Activated CD4-positive, alpha-beta T cell treated with anti-CD3 and anti-CD28 coated beads, Interleukin-2, amount 50 U/mL, for 48 hours (primary cell): ENCODE measurements at places on chromosomes 3 and 15.

DNA sequence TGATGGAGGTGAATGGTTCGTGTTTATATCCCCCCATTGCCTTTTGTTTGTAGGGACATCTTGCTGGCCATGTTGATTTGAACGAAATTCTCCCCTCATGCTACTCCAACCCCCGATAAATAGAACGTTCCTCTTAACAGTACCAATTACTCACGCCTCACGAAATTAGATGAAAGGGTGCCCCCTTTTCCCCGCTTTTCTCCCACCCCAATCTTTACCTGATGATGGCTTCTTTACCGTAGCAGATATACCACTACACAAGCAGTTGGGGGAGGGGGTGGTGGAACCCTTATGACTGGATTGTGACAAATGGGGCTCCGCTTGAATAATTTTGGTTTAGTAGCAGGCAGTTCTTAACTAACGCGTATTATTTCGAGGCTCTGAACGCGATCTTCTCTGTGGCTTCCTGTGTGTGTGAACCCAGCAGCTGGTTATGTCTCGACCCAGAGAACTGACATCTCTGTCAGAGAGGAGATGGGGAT is 1.1 kb downstream of the PIAS1 start:
- peak; percentile 79 for DNase-seq

- no peak for DNase-seq
These were observed 2.1 kb downstream of the IDH2 start for GRCh38 chr15:90099868-90100831.

DNA sequence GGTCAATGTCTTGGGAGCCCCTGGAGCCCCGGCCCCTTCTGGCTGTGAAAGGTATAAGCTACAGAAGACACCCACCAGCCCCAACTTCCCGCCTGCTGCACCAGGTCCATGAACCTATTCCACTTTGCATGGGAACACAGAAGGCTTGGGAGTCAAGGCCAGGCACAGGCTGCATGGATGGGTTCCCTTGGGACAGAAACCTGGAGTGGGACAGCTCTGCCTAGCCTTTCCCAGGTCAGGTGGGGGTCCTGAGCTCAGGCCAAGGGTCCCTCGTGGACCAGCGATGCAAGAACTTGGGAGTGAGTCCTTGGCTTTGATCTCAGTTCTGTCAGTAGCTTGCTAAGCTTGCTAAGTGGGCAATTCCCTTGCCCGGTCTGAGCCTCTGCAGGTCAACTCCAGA is 25.0 kb downstream of the TKT start:
- DNase-seq = no peak

DNA sequence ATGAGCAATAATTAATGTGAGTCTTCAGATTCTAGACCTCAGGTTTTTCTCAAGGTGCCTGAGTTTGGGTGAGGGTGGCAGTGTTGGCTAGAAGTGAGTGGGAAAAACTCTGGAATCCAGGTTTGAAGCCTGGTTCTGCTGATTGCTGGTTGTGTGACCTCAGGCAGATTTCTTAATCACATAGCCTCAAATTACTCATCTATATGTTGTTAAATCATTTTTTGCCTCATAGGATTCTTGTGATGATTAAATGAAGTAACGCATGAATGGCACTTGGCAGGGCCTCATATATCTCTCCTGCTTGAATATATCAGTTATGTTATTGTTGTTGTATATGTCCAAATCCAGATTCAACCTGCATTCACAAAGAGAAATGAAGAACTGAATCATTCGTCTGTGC is 60.5 kb downstream of the NR2F2 start:
- no peak for DNase-seq

- no peak for DNase-seq
These were observed 5.5 kb upstream of the ITIH3 start for GRCh38 chr3:52788890-52789745.

DNA sequence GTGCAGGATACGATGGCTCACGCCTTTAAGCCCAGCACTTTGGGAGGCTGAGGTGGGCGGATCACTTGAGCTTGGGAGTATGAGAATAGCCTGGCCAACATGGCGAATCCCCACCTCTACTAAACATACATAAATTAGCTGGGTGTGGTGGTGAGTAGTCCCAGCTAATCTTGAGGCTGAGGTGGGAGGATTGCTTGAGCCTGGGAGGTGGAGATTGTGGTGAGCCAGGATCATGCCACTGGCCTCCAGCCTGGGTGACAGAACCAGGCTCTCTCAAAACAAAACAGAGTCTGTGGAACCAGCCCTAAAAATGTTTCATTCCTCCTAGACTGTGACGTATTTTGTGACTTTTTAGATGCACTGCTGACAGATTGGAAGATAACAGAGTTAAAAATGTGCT is 34.3 kb upstream of the RAD51 start:
- DNase-seq = no peak

DNA sequence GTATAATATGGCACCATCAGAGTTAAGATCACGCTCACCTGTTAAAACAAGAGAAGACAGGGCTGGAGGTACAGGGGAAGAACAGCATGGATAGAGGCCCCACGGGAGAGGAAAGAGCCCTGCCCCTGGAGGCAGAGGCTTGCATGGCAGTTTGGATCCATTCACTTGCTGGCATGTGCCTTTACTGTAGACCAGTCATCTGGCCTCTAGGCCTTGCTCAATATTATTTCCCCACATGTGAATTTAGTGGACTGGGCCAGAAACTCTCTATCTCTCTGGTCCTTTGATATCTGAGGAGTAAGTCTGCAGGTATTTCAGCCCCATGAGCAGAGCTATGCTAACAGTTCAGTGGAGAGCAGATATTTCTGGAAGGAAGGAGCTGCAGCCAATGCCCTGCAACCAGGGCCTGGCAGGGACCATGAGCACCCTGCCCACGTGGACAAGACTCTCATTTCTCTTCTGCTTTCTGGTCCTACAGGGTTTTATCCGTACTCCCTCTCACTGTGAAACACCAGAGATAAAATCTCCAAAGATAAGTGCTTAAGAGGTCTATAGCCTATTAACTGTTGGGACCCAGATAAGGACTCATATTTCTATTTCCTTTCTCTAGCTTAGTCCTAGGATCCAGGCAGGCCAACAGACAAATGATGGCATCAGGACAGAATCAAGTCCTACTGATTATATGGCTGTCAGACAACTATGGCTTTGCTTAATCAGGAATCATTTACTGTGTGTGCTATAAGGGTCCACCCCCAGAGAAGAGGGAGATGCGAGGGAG is 65.0 kb downstream of the CLDN11 start:
- DNase-seq = no peak

- no peak for DNase-seq
These were observed 34.2 kb upstream of the GALNT15 start for GRCh38 chr3:16140116-16140893.

DNA sequence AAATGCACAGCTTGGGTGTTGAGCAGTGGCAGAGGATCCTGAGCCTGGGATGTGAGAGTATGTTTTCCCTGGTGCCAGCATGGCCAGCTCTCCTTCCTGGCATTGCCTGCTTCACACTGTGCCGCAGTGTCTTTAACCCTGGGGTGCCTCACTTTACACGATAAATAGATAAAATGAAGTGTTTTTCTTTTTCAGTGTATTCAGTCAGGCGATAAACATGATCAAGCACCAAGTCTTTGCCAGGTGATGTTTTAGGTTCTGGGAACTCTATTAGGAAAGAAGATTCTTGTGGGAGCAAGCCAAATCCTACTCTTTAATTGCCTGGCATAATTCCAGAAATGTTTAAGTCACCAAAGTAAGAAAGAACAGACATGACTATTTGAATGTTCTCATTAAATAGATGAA is 14.0 kb downstream of the ABHD6 start:
- DNase-seq = no peak

DNA sequence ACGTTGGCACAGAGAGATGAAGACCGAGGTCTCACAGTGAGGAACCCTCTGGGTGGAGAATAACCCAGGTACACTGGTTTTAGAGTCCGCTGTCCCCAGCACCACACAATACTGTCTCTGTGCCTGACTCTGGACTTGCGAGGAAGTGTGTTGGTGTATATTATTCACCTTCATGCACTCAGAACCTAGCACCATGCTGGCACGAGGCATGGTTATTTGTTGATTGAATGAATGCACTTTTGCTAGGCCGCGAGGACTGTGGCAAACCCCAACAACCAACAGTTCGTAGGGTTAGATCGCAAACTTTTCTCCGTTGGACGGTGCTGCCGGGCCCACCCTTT is 484 bp upstream of the C3orf52 start:
- no peak for DNase-seq

GRCh38 chr3:186998937-186999368 is 68.6 kb downstream of the ST6GAL1 start:
- no peak for DNase-seq

- no peak for DNase-seq
These were observed 81.4 kb downstream of the TM4SF4 start for GRCh38 chr3:149555927-149556326.

DNA sequence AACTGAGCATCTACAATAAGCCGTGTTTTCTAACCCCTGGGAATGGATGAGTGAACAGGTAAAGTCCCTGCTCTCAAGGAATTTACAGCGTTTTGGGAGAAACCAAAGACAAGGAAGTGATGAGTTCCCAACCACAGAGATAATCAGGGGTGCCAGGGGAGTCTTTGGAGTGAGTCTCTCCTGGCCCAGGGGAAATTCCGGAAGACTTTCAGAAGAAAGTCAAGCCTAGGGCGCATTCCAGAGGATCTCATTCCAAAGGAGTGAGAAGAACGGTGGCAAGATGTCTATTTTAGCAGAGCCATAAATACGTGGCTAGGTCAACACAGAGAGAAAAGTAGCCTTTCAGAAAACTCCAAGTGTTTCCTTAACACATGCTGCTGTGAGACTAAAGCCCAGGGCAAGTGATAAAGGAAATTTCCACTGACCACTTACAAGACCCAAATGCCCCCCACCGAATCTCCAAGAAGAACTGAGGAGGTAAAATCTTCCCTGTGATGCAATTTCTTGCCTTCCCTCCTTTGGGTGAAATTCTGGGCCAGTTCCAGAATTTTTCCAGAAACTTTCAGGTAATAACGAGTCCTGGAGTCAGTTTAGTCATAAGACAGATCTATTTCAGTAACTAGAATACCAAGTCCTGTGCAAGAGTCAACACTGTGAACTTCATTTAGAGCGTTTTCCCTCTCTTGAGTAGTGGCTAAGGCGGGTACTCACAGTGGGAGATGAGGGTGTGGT is 437.4 kb downstream of the NR2F2 start:
- no peak for DNase-seq

GRCh38 chr3:101879623-101880284 is 30.4 kb downstream of the NFKBIZ start:
- no peak for DNase-seq

- peak; percentile 36 for DNase-seq
These were observed 3.5 kb upstream of the VIPR1 start for GRCh38 chr3:42498791-42499477.

DNA sequence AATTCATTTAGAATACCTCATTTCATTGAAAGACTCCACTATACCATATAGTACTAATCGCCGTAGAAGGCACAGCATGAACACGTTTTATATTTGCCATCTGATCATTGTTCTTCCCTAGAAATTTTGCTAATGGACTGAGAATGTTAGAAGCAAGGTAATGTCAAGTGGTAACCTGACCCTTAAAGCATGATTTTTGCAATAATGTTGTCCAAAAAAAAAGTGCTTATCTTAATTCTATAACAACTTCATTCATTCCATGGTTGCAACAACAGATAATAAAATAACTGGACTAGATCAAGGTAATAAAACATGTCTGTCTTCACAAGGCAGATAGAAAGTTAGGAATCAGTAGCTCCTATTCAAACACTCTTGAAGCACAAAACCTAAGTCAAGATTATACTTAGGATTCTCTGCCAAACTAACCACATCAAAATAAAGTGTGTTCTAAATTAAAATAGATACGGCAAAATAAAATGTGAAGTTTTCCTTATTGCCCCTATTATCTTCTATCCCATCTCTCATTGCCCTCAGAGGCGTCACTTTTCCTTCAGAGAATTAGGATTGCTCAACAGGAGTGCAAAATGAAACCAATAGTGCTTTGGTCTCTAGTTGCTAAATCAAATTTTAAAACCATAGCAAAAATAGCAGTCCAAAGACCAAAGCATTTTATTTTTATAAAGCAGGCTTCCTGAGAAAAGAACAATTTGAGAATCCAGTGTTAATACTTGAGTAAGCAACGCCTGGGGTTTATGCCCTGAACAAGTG is 317.4 kb upstream of the UBE2E2 start:
- DNase-seq = no peak

DNA sequence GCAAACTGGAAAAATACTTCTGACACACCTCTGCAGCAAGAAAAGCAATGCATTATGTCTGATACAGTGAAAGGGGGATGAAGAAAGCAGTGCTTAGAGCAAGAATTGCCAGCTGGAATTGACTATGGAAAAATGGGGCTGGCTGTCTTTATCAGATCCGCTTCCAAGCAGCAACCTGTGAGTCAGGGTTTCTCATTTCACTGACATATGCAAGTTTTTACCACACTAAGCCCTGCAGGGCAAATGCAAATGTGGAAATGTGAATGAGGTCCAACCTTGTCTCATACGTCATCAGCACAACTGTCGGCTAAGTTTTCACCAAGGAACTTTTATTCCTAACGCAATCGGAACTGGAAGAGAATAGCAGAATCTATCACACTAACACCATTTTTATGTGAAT is 172.5 kb upstream of the GADL1 start:
- DNase-seq = no peak

- no peak for DNase-seq
These were observed 12.0 kb downstream of the TRPM1 start for GRCh38 chr15:31089368-31090047.
